ENCODE measurements at places on chromosomes 12 and 14. TPM values are rescaled to one million over a fixed set of nuclear protein-coding genes. Genes with fewer than 3 reads are reported as not detected.
A peak's percentile ranks its signal among the peaks of the same experiment; 100 is the strongest.

- H3K27ac ChIP-seq, result peak overlapping the region; percentile 26
- DNase-seq, result peak; percentile 95
- no peaks in the 10 kb centered on the region for H3K36me3 ChIP-seq
- H3K27me3 ChIP-seq, result no peaks in the 10 kb centered on the region
- peaks cover 7% of the 10 kb centered on the region for H3K4me1 ChIP-seq
Observed at GRCh38 chr14:77059276-77059915, 30.9 kb upstream of the IRF2BPL start.

DNA sequence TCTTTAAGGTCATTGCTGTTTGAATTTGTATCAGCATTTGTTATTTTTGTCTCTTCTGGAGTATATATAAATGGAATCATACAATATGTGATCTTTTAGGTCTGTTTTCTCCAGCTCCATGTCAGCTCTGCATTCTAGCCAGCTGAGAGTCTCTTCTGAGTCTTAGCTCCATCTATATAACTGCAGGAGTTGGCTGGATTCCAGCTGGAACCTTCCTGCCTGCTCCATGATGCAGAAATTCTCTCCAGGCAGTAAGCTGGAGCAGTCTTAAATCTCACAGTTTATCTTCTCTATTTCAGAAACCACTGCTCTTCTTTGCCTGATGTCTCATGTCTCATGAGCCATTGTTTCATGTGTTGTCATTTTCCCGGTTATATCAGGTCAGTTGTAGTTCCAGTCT is 827.6 kb downstream of the NRXN3 start:
- H3K4me1 ChIP-seq, result no peaks in the 10 kb centered on the region
- H3K36me3 ChIP-seq, result no peaks in the 10 kb centered on the region
- H3K27ac ChIP-seq, result no peak overlapping the region
- no peak overlapping the region for H3K4me3 ChIP-seq
- H3K27me3 ChIP-seq, result no peaks in the 10 kb centered on the region
- no peak for DNase-seq

GRCh38 chr14:47345016-47345415 is 330.4 kb downstream of the MDGA2 start:
- no peak for DNase-seq
- no peaks in the 10 kb centered on the region for H3K4me1 ChIP-seq
- no peak overlapping the region for H3K27ac ChIP-seq
- no peaks in the 10 kb centered on the region for H3K27me3 ChIP-seq
- H3K4me3 ChIP-seq, result no peak overlapping the region

DNA sequence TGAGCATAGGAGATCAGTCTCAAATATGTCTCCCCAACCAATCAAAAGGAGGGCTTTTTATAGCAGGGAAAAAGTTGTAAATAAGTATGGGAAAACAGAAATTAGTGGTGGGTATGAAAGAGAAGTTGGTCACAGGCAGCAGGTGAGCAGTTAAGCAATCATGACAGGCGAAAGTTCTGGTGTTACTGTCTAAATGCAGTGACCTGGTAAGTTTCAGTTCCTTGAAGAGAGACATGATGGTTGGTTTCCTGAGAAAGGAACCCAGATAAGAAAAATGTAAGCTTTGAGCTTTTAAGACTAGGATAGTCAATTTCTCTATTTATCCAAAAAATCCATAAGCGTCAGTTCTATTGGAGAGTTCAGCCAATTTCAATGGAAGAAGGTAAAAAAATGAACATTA is 466.2 kb upstream of the FLRT2 start:
- H3K4me3 ChIP-seq, result no peak overlapping the region
- H3K36me3 ChIP-seq, result no peaks in the 10 kb centered on the region
- H3K4me1 ChIP-seq, result peaks cover 4% of the 10 kb centered on the region
- no peak for DNase-seq

- H3K4me3 ChIP-seq, result peak overlapping the region; percentile 89
- no peaks in the 10 kb centered on the region for H3K27me3 ChIP-seq
- peak overlapping the region; percentile 76 for H3K27ac ChIP-seq
Observed at GRCh38 chr14:39175445-39176262, 600 bp downstream of the PNN start.

GRCh38 chr14:60756847-60757246 is 22.3 kb downstream of the MNAT1 start:
- no peak overlapping the region for H3K4me3 ChIP-seq
- peak overlapping the region; percentile 51 for H3K27ac ChIP-seq
- H3K4me1 ChIP-seq, result peaks cover 15% of the 10 kb centered on the region
- no peaks in the 10 kb centered on the region for H3K36me3 ChIP-seq

- no peaks in the 10 kb centered on the region for H3K36me3 ChIP-seq
- H3K27ac ChIP-seq, result no peak overlapping the region
- H3K4me3 ChIP-seq, result peak overlapping the region; percentile 64
- peak; percentile 58 for DNase-seq
- H3K27me3 ChIP-seq, result no peaks in the 10 kb centered on the region
Observed at GRCh38 chr12:54369597-54370131, 5.4 kb upstream of the GPR84 start.

GRCh38 chr14:77883847-77884238 is 83.9 kb downstream of the ADCK1 start:
- H3K27me3 ChIP-seq, result no peaks in the 10 kb centered on the region
- peaks cover 3% of the 10 kb centered on the region for H3K4me1 ChIP-seq
- no peaks in the 10 kb centered on the region for H3K36me3 ChIP-seq
- no peak overlapping the region for H3K4me3 ChIP-seq

- no peak for DNase-seq
- H3K27ac ChIP-seq, result no peak overlapping the region
- H3K4me1 ChIP-seq, result no peaks in the 10 kb centered on the region
- H3K27me3 ChIP-seq, result peaks cover 24% of the 10 kb centered on the region
Observed at GRCh38 chr12:68034567-68034966, 45.3 kb downstream of the IFNG-AS1 start.

DNA sequence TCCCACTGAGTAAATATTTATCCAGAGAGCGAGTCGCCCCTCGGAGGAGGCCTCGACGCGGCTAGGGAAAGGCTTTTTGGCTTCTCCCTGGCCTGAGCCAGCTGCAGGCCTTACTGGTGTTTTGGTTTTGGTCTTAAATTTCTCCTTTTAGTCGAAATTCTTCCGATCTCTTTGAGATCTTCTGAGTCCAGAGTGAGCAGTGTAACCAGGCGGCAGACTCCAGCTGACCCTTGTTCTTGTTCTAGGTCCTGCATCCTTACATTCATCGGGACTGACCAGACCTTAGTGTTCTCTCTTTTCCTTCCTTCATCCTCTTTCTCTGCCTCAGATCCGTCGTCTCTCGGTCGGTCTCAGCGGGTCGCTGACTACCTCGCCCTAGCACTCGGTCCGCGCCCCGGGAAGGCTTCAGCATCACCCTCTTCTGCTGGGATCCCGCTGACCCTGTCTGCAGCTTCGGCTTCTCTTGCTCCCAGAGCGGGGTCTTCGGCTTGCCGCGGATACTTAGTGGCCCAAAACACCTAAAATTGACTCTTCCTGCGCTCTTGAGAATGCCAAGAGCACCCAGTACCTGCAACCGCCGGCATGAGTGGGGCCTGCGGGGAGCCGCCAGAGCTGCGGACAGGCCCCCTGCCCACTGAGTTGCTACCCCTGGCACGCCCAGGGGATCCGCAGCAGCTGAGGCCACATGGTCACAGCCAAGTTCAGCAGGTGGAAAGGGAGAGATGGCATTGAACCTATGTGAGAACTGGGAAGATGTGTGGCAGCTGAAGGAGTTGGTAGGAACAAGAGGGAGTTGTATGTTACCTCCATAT is 2.4 kb upstream of the PAX9 start:
- no peak overlapping the region for H3K27ac ChIP-seq
- H3K27me3 ChIP-seq, result peaks cover 92% of the 10 kb centered on the region
- peaks cover 12% of the 10 kb centered on the region for H3K4me1 ChIP-seq
- no peaks in the 10 kb centered on the region for H3K36me3 ChIP-seq
- H3K4me3 ChIP-seq, result no peak overlapping the region
- DNase-seq, result peak; percentile 66

GRCh38 chr14:74586681-74587362 is 25.2 kb downstream of the LTBP2 start:
- no peak overlapping the region for H3K27ac ChIP-seq
- no peaks in the 10 kb centered on the region for H3K27me3 ChIP-seq
- no peak for DNase-seq
- no peak overlapping the region for H3K4me3 ChIP-seq

GRCh38 chr14:36129181-36129580 is 47.3 kb downstream of the PTCSC3 start:
- no peaks in the 10 kb centered on the region for H3K4me1 ChIP-seq
- no peaks in the 10 kb centered on the region for H3K36me3 ChIP-seq
- no peak for DNase-seq
- no peaks in the 10 kb centered on the region for H3K27me3 ChIP-seq
- H3K4me3 ChIP-seq, result no peak overlapping the region

- H3K27me3 ChIP-seq, result no peaks in the 10 kb centered on the region
- no peaks in the 10 kb centered on the region for H3K36me3 ChIP-seq
- no peak for DNase-seq
- no peak overlapping the region for H3K4me3 ChIP-seq
- H3K4me1 ChIP-seq, result peaks cover 34% of the 10 kb centered on the region
- no peak overlapping the region for H3K27ac ChIP-seq
Observed at GRCh38 chr12:89080793-89081465, 271.4 kb downstream of the DUSP6 start.

- H3K4me3 ChIP-seq, result no peak overlapping the region
- H3K4me1 ChIP-seq, result peaks cover 2% of the 10 kb centered on the region
- peaks cover 3% of the 10 kb centered on the region for H3K27me3 ChIP-seq
- DNase-seq, result no peak
- no peaks in the 10 kb centered on the region for H3K36me3 ChIP-seq
- H3K27ac ChIP-seq, result no peak overlapping the region
Observed at GRCh38 chr12:69102856-69103255, 136.5 kb upstream of the CPSF6 start.

- no peak overlapping the region for H3K27ac ChIP-seq
- no peak overlapping the region for H3K4me3 ChIP-seq
- no peak for DNase-seq
Observed at GRCh38 chr12:112992541-112993398, 14.5 kb downstream of the OAS2 start.

- peak overlapping the region; percentile 75 for H3K27ac ChIP-seq
- peak; percentile 91 for DNase-seq
- H3K36me3 ChIP-seq, result peaks cover 38% of the 10 kb centered on the region
- H3K4me3 ChIP-seq, result peak overlapping the region; percentile 77
- no peaks in the 10 kb centered on the region for H3K27me3 ChIP-seq
- H3K4me1 ChIP-seq, result peaks cover 35% of the 10 kb centered on the region
Observed at GRCh38 chr12:57523706-57524614, 1.3 kb downstream of the MBD6 start.

DNA sequence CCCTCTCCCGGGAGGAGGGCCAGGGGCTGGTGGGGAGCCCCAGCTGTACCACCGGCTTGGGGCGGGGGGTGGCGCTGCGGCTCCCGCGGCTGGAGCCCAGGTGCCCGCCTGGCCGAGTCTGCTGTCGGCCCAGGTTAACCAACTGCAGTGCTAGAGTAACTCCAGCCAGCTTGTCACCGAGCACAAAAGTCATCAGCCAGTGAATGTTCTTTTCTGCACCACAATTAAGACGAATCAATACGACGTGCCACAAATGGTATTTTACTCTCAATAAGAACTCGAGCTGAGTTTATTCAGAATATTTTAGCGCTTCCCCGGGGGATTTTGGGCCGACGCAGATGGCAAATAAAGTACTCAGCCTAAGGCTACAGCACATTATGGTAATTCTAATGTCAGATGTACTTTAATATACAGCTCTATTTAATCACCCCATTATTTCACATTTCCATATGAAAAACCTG is 83.2 kb downstream of the BCL11B start:
- peaks cover 8% of the 10 kb centered on the region for H3K4me1 ChIP-seq
- no peak for DNase-seq
- no peak overlapping the region for H3K4me3 ChIP-seq

DNA sequence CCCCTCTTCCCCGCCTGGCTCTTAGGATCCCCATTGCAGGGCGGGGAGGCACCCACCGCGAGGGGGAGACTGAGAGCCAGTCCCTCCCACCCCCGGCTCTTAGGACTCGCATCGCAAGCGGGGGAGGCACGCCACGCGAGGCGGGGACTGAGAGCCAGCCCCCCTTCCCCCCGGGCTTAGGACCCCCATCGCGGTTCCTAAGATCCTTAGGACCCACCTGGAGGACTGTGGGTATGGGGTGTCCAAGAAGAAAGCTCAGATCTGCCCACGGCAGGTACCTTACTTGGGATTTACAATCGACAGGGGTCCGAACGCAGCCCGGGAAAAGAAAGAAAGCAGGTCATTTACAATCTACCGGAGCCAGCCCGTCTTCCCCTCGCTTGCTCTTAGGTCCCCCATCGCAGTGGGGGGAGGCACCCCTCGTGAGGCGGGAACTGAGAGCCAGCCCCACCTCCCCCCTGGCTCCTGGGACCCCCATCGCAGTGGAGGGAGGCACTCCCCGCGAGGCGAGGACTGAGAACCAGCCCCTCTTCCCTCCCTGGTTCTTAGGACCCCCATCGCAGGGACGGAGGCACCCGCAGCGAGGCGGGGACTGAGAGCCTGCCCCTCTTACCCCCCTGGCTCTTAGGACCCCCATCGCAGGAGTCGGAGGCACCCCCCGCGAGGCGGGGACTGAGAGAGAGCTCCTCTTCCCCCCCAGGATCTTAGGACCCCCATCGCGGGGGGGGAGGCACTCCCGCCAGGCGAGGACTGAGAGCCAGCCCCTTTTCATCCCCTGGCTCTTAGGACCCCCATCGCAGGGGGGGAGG is 43.7 kb downstream of the DDX11 start:
- no peaks in the 10 kb centered on the region for H3K4me1 ChIP-seq
- peak; percentile 86 for DNase-seq
- peak overlapping the region; percentile 64 for H3K4me3 ChIP-seq
- H3K27ac ChIP-seq, result no peak overlapping the region
- no peaks in the 10 kb centered on the region for H3K36me3 ChIP-seq

Gene MIPOL1
- 9.0 TPM for total RNA-seq

Gene RIMBP2
- not detected for total RNA-seq

Gene PAPLN
- 5.3 TPM for total RNA-seq

Gene CCDC175
- not detected for total RNA-seq

Gene DAO
- not detected for total RNA-seq

Gene IL22
- not detected for total RNA-seq

Gene KCNA5
- total RNA-seq, result not detected

Gene FIGNL2
- 0.29 TPM for total RNA-seq

Gene DACT1
- 74.8 TPM for total RNA-seq

Gene DDX24
- total RNA-seq, result 134 TPM

Gene TMEM30B
- total RNA-seq, result 1.1 TPM

Gene BEST3
- not detected for total RNA-seq

Gene MYL2
- not detected for total RNA-seq

Gene ADAMTS20
- not detected for total RNA-seq

Gene CARMIL3
- total RNA-seq, result not detected

Gene TSPAN19
- not detected for total RNA-seq

Gene PDZRN4
- total RNA-seq, result not detected

Gene MYF5
- not detected for total RNA-seq
